ENCODE measurements at places on chromosomes 1 and 21.

DNA sequence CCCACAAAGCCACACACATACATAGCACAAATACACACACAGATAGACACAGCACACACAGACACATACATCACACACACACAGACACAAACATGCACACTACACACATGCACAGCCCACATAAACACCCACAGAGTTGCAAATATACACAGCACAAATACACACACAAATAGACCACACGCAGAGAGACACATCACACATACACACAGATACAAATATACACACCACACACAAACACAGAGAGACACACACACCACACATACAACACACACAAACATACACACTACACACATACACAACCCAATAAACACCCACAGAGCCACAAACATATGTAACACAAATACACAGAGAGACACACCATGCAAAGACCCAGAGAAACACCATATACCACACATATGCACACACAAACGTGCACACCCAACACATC lies 154.9 kb downstream of the GLUL start:
- no peak for DNase-seq

GRCh38 chr1:87202922-87203655 lies 125.6 kb upstream of the LMO4 start:
- DNase-seq: no peak

- no peak for DNase-seq
These were observed 7.6 kb downstream of the TTF2 start for GRCh38 chr1:117067533-117068370.

DNA sequence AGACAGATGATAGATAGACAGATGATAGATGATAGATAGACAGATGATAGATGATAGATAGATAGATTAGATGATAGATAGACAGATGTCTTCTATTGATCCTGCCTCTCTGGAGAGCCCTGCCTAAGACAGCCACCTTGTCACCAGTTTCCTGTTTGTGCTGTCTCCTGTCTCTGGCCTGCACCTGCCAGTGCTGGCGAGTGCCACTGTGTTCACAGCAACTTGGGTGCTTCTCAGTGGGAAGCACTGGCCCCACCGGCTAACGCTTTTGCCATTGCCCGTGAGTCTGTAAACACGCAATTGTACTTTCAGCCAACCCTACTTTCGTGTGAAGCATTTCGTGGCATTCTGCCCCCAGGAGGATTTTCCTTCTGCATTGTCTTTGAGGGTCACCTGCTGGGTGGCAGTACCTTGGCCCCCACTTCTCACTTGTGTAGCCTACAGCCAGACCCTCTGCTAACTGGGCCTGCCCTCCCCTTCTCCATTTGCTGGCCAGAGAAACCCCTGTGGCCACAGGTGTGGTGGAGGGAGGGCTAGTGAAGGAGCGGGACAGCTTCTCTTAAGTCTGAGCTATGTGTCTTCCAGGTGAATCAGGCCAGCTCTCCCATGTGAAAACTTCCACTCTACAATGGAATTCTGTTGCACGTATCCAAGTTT lies 23.4 kb upstream of the PDE9A start:
- no peak for DNase-seq

- DNase-seq: no peak
These were observed 15.2 kb downstream of the SLC27A3 start for GRCh38 chr1:153790313-153790965.
